ENCODE measurements at places on chromosomes 2 and 18.

DNA sequence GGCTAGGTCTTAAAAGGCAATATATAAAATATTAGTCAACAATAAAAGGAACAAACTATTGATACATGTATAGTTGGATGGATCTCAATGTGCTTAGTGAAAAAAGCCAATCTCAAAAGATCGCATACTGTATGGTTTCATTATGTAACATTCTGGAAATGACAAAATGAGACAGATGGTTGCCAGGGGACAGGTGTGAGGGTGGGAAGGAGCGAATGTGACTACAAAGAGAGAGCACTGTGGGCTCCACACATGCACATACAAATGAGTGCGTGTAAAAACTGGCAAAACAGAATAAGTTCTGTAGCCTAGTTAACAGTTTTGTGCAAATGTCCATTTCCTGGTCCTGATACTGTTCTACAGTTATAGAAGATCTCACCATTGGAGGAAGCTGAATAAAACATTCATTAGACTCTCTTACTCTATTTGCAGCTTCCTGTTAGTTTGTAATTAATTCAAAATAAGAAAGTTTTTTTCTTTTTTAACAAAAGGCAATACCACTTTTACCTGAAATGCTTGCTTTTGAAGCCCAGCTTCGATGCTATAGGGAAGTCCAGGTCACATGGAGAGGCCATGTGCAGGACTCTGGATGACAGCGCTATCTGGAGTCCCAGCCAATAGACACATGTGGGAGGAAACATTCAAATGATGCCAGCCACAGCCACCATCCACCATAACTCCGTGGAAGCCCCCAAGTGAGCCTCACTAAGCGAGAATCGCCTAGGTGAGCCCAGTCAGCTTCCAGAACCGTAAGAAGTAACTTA lies 21.0 kb upstream of the C2orf80 start:
- DNase-seq = no peak

DNA sequence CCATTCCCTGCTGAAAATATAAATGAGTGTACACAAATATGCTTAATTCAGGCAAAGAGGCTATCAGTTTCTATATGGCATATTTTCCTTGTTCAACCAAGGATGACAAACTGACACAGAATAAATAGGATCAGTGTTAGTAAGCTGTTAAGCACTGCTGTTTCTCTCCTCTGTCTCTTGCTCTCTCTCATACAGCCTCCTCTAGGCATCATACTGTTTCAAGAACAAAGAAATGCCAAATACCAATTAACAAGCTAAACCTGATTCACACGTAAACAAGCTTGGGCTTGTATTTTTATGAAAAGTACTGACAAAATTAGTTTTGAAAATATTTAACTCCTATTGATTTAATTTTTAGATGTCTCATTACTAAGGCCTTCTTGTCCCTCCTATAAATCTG lies 1027.2 kb upstream of the ACVR2A start:
- no peak for DNase-seq

- no peak for DNase-seq
Measured at GRCh38 chr18:32310101-32310500, 120.3 kb downstream of the MEP1B start.

GRCh38 chr18:34928088-34928753 lies 113.0 kb upstream of the MAPRE2 start:
- no peak for DNase-seq

GRCh38 chr2:168811696-168812095 lies 9.3 kb downstream of the NOSTRIN start:
- no peak for DNase-seq
